ENCODE measurements at places on chromosomes 2 and 18.

- DNase-seq = peak; percentile 18
These were observed 45.6 kb upstream of the TMEM178A start for GRCh38 chr2:39620067-39620466.

DNA sequence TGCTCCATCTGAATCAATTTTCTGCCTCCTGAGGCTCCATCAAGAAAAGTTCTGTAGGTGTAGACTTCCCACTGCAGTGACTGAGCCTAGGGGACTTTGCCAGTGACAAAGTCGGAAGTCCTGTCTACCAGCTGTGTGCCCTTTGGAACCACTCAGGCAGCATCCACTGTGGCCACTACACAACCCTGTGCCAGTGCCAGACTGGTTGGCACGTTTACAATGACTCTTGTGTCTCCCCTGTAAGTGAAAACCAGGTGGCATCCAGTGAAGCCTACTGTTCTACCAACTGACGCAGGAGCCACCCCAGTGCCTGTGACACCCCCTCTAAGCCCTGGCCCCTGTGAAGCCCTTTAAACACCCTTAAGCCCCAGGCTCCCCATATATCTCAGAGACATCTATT is 132.1 kb upstream of the SERPINE2 start:
- no peak for DNase-seq

GRCh38 chr2:235264121-235264493 is 229.7 kb upstream of the AGAP1 start:
- DNase-seq = no peak

DNA sequence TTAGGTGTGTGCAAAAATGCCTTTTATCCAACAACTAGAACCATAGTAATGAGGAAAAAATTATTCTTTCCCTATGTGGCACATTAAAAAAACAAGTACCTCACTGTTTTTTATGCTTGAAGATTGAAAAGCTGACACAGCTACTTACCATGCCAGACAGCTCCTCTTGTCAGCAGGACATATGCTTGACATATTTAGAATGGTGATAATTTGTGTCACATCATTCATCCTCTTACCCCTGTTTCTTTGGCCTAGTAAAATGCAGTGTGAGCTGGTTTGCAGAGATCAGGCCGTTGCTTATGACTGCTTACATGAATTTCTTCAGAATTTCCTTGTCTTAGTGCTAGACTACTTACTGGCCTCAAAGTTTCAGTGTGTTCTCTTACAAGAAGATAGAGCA is 869.9 kb downstream of the LRP1B start:
- DNase-seq = no peak

GRCh38 chr2:222176890-222177289 is 121.9 kb downstream of the PAX3 start:
- no peak for DNase-seq

DNA sequence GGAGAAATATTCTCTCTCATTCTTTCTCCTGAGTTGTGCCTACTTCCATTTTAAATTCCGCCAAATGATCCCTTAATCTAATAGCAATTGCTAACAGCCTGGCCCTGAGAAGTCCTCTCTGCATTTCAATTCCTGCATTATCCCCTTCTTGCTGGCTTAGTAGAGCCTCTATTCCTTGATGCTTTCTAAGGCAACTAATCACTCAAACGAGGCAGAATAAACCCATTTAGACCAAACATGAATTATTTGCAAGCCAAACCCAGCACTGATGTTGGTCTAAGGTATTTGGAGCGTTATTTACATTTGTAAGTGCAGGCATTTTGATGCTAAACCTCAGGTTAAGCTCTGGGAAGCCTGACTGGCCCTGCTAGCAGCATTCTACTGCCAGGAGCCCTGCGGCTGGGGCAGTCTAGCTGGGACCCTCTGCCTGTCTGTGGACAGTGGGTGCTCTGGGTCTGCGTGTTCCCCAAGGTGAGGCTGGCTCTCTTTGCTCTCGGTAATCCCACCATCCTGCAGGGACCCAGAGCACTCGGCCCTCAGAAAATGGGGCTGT is 173.1 kb upstream of the HS6ST1 start:
- DNase-seq = no peak

GRCh38 chr18:8121942-8122480 is 487.2 kb upstream of the RAB12 start:
- no peak for DNase-seq

DNA sequence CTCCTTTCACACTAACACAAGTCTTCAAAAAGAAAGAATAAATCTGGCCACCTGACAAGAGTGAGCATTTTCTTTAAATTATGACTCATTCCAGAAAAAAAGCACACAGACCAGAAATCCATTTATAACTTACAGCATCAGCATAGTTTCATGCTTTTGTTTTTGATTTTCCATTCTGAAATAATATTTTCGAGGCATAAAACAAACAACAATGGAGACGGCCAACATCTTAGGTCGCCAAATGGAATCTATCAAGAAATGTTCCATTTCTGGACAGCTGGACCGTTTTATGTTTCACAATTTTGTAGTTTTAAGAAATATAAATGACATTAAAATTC is 165.4 kb upstream of the ZFP36L2 start:
- no peak for DNase-seq

DNA sequence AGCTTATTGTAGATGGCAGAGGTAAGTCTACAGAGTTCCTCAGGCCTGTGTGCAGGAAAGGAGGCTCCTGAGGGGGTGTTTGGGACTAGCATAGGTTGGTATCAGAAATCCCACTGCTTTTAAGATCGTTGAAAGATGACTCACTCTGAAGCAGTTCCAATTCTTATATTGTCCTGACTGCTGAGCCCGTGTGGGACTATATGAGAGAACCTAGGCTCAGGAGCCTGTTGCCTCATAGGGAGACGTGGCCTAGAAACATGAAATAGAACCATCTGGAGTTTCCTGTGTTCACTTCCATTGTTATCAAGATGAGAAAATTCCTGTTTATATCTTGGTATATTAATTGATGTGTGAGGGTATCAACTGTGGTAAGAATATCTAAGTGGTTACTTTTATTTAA is 5.7 kb downstream of the CCT7 start:
- DNase-seq = no peak

DNA sequence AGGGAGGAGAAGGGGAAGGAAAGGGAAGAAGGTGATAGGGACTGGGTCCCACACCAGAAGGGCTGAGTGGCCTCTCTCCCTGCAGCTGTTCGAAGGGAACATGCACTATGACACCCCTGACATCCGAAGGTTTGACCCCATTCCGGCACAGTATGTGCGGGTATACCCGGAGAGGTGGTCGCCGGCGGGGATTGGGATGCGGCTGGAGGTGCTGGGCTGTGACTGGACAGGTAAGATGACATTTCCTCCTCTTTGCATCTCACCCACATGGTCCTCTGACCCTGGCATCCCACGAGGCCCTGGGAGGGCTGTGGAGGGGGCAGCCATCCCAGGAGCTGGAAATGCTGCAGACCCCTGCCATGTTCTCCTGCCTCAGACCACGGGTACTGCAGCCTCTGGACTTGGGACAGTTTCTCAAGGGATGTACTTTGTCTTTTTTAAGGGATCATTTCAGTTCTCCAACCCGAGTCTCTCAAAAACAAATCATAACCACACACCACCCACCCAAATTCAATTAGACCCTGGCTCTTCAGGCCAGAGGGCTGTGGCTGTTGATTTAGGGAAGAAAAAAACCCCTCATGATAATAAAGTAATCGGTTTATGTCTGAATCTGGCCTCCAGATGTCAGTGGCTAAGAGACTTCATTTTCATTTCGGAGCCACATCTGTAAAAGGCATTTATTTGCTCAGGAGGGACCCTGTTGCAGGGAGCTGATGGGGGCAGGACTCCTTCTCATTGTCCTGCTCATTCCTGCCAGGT is 63.5 kb downstream of the NRP2 start:
- no peak for DNase-seq

- DNase-seq = no peak
These were observed 84.1 kb upstream of the NABP1 start for GRCh38 chr2:191593622-191594385.

DNA sequence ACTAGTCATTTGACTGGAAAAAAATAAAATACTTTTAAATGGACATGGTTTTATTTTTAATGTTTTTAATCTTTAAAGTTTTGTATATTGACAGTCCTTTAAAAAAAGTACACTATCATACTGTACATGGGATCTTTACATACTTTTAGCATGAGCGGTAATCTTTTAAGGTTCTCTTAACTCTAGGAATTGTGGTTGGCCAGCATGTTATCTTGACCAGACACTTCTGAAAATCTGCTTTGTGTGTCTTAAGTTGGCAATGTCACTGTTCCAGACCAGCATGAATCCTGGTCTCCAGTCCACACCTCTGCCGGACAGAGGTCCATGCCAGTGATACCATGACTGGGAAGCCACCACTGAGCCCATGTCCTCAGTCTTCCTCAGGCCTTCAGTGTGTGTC is 17.7 kb downstream of the ITGB1BP1 start:
- DNase-seq = no peak

DNA sequence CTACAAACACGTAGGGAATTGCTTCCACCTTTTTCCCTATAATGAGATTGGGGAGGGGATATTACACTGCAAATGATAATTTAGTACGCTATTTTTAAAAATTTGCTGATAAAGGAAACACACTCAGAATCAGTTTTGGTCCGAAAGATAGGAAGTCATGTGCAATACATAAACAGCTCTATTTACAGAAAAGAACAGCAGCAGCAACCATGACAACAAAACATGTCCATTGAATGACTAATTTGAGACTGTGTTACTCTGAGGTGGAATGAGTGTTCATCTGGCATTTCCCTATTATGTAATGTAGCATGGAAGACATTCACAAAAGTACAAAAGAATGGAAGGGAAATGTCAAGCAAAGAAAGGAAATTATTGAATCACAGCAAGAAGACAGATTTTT is 337.2 kb downstream of the NBAS start:
- no peak for DNase-seq

DNA sequence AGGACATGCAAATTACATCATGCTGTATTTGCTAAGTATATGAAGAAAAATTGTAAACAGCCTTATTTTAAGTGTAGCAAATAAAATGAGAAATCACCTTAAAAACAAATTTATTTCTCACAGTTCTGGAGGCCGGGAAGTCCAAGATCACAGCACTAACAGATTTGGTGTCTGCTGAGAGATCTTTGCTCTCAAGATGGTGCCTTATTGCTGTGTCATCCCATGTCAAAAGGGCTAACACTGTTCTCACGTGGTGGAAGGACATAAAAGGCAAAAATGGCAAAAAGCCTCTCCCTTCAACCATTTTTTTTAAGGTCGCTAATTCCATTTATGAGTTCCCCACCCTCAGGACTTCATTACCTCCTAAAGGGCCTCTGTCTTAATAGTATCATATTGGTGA is 12.1 kb downstream of the XRCC5 start:
- DNase-seq = no peak

- no peak for DNase-seq
These were observed 360.8 kb downstream of the GRB14 start for GRCh38 chr2:164260506-164260905.

GRCh38 chr2:233672886-233673285 is 1.2 kb downstream of the UGT1A9 start:
- DNase-seq = no peak

- peak; percentile 7 for DNase-seq
These were observed 352.0 kb downstream of the TNS1 start for GRCh38 chr2:217650716-217651360.

DNA sequence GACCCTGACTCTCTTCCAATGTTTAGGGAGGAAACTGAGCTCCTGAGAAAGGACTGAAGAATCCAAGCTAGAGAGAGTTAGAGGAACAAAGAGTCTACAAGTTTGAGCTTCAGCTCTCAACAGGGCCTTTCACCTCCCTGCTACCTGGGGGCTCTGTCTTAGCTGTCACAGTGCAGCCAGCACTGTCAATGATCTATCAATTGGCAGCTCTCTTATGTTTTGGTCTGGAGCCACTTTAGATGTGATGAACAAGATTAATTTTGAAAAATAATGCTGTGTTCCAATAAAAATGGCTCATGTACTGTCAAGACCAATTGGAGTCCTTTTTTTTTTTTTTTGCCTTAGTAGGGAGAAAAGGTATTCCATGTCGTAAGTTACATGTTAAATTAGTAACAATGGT is 215.8 kb upstream of the TRIB2 start:
- no peak for DNase-seq

GRCh38 chr2:28350791-28351285 is 41.8 kb upstream of the FOSL2 start:
- no peak for DNase-seq

GRCh38 chr2:98585386-98585785 is 22.9 kb downstream of the COA5 start:
- DNase-seq = no peak

DNA sequence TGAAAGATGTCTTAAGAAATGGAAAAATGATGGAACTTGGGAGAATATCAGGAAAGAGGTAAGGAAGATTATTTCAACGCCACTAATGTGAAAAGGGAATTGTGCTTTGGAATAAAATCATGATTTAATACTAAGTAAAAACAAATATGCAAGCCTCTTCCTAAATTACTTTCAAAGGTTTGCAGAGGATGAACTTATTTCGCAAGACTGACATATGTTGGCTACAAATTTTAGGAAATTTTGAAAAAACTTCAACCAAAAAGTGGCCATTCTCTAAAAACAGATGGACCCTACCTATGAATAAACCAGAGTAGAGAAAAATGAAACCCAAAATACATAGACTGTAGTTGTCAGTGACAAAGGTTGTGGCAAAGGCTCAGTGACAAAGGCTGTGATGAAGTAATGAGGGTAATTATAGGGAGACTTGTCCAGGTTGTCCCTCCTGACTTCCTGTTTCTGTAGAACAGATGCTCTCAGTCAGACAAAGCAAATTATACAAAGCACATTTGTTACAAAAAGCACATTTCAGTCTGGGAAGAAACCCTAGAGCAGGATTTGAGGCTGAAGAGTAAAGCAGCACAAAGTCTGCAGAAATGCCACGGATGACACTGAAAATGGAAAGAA is 39.5 kb downstream of the SFT2D3 start:
- no peak for DNase-seq

DNA sequence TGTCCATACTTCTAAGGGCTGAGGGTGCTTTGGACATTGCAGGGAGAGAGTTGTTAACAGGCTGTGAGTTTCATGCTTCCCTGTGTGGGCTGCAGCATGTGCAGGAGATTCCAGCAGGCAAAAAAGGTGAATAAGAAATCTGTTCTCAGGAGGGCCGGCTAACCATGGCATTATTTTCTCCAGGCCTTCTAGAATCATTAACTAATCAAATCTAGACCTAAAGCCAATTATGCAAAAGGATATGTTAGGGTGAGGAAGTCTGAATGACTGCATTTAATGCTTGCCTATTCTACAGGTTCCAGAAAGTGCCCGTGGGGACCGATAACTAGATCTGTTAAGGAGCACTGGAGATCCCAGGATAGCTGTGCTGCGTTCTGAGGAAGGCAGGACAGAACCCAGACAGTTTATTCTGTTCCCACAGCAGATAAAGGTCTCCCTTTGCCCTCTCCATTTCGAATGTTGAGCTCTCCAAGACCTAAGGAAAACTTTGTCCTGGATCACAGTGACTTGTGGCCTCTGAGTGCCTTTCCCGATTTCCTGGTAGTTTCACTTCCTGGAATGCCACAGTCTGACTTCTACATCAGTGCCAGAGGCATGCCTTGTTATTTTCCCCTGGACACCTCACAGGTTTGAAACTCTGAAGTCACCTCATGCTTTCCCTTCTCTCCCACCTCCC is 50.0 kb upstream of the ZFP36L2 start:
- no peak for DNase-seq

- no peak for DNase-seq
These were observed 601.6 kb upstream of the PKDCC start for GRCh38 chr2:41446266-41446665.
